ENCODE measurements at places on chromosomes 7 and 10. TPM values are rescaled to one million over a fixed set of nuclear protein-coding genes. Genes with fewer than 3 reads are reported as not detected.

AKR1C1 gene
- 4.2 TPM for total RNA-seq

SUGCT gene
- 8.4 TPM for total RNA-seq

DNA sequence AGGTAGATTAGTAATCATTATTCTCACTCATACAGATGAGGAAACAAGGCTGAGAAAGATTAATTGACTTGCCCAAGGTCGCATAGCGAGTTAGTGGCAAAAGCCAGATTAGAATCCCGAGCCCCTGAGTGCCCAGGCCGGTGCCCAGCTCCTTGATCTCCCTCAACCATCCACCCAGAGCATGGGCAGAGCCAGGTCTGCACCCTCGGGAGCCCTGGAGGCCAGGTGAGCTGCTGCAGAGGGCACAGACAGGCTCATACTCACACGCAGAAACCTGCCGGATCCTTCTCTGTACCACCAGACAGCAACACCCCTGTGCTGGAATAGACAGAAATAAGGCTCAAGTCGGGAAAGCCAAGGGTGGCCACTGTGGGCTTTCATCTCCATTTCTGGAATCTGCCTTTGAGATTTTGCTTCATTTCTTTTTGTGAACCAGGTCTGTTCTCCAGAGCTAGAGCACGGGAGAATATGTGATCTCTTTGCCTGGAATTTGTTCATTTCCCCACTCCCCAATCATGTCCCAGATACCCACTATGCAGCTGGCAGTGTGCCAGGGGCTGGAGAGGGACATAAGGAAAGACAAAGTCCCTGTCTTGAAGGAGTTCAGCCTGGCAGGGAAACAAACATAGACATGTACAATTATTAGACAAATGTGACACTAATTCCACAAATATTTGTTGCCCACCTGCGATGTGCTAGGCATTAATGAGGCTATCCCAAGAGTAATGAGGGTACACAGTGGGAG lies 5.5 kb downstream of the AFAP1L2 start:
- peaks cover 38% of the 10 kb centered on the region for H3K27me3 ChIP-seq
- no peak for DNase-seq
- no peak overlapping the region for H3K27ac ChIP-seq
- no peak overlapping the region for H3K4me3 ChIP-seq

- no peak overlapping the region for H3K27ac ChIP-seq
- no peaks in the 10 kb centered on the region for H3K36me3 ChIP-seq
Measured at GRCh38 chr10:96212911-96213310, 58.5 kb downstream of the BLNK start.

GRCh38 chr10:132096863-132097478 lies 31.2 kb downstream of the JAKMIP3 start:
- no peak overlapping the region for H3K27ac ChIP-seq
- H3K27me3 ChIP-seq: peaks cover 30% of the 10 kb centered on the region
- H3K36me3 ChIP-seq: no peaks in the 10 kb centered on the region
- no peaks in the 10 kb centered on the region for H3K4me1 ChIP-seq

- no peaks in the 10 kb centered on the region for H3K27me3 ChIP-seq
- peaks cover 15% of the 10 kb centered on the region for H3K36me3 ChIP-seq
- peaks cover 7% of the 10 kb centered on the region for H3K4me1 ChIP-seq
Measured at GRCh38 chr7:44757311-44757710, 8.7 kb downstream of the ZMIZ2 start.

GRCh38 chr10:78921895-78922294 lies 146.9 kb upstream of the ZMIZ1 start:
- H3K27me3 ChIP-seq: no peaks in the 10 kb centered on the region
- H3K27ac ChIP-seq: no peak overlapping the region
- no peak for DNase-seq
- no peak overlapping the region for H3K4me3 ChIP-seq

GRCh38 chr10:89301232-89301631 lies 614 bp upstream of the IFIT2 start:
- peak overlapping the region; percentile 43 for H3K4me3 ChIP-seq
- peaks cover 6% of the 10 kb centered on the region for H3K36me3 ChIP-seq
- H3K27ac ChIP-seq: peak overlapping the region; percentile 96
- DNase-seq: no peak
- peaks cover 28% of the 10 kb centered on the region for H3K4me1 ChIP-seq

All from mesothelial cell of epicardium (in vitro differentiated cells).